ENCODE measurements at places on chromosomes 2 and 18.

- DNase-seq = no peak
Observed at GRCh38 chr18:47748093-47748796, 182.2 kb downstream of the SMAD2 start.

GRCh38 chr18:12059334-12060181, 34.1 kb upstream of the ANKRD62 start:
- no peak for DNase-seq

GRCh38 chr2:115290478-115290877, 848.0 kb downstream of the DPP10 start:
- DNase-seq = no peak

- no peak for DNase-seq
Observed at GRCh38 chr18:63146828-63147409, 172.7 kb downstream of the BCL2 start.

DNA sequence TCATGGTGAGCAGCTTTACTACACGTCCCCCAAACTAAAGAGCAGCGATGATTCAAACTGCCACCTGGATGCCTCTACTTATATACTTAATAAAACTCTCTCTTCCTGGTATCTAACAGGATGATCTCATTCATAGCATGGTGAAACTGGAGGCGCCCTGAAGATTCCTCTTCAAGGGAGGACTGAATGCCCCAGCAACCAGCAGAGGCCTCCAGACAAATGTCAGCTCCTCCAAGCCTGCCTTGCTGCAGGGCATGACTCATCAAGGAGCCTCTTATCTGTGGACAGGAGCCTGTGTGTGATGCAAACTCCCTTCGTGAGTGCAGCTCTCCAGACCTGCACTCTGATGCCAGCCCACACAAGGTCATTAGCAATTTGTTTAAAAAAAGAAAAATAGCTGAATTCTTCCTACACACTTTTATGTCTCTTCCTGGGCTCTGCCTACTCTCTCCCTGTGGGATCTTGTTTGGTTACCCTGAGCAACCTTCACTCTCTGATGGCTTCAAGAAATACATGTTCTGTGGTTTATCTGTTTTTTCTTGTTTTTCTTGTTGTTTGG, 30.2 kb downstream of the LONRF2 start:
- no peak for DNase-seq

- no peak for DNase-seq
Observed at GRCh38 chr2:187354661-187355060, 93.4 kb downstream of the CALCRL start.

- DNase-seq = no peak
Observed at GRCh38 chr2:20427931-20428526, 18.8 kb upstream of the RHOB start.

DNA sequence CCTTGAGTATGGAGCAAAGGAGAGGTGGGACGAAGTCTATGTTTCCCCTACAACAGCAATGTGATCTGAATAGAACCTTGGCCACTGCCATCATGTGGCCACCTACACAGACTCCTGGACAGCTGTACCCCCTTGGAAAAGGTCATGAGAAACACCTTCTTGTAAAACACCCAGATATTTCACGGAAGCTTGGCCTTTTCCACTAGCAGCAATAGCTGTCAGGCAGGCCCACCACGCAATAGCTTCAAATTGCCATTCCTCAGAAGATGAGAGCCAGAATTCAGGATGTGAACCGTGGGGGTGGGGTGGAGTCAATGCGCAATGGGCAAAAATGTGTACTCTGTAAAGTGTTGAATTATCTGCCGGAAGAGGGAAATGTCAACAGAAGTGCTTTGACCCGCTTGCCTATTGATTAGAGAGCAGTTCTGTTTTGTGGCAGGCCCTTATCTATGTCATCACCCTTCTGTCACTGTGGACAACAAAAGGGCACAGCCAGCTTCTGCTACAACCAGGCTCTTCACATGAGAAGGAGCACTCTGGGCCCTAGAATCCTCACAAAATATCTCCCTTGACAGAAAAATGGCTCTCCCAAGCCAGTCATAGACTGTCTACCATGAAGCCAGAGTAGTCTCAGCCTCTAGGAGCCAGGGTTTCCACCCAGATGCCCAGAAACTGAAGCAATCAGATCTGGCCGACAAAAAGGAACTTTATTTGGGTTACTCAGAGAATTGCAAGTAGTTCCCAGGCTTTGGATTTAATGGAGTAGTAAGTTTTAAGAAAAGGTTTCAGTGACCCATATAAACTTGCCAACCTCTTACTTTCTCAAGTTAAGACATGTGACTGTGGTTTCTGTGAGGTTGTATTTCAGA, 9.5 kb downstream of the INPP1 start:
- DNase-seq = no peak

- no peak for DNase-seq
Observed at GRCh38 chr2:117921520-117921919, 92.3 kb downstream of the CCDC93 start.

- DNase-seq = no peak
Observed at GRCh38 chr2:217108575-217109027, 248.7 kb upstream of the TNP1 start.

DNA sequence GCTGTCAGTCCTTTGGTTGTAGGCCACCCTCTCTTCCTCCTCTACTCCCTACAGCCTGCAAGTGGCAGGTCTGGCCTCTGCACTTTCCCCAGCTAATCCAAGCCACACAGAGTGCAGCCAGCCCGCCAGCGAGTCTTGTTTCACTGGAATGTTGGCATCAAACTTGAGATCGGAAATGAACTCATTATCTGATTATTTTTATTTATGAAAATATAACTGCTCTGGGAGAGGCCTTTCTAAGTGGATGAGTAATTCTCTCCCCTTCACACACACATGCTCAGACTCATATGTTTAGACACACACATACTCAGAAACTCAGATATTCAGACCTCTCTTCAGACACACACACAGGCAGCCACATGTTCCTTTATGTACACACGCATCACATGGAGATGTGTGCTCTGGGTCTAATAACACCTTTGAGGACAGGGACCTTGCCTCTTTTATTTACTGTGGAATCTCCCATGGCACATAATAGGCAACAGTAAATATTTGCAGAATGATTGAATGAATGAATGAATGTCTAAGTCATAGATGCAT, 151.3 kb downstream of the ZFP36L2 start:
- peak; percentile 71 for DNase-seq

GRCh38 chr2:88448248-88448647, 4.2 kb downstream of the FOXI3 start:
- no peak for DNase-seq

- no peak for DNase-seq
Observed at GRCh38 chr2:10847008-10847407, 34.4 kb upstream of the PDIA6 start.

DNA sequence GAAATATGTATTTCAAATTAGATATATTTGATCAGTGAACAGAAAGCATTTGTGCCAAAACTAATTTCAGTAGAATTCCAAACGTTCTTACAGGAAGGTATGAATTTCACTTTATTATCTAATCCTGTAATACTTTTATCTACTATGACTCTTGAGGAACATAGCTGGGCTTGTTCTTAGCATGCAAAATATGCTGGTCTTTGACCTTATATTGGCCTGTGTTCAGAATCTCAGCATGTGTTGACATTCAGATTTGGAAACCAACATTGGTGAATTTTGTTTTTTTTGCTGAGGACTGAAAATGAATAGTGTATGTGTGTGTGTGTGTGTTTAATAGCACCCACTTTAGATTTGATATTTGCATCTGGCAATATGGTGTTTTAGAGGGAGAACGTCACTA, 112.2 kb downstream of the MEIS1 start:
- DNase-seq = no peak

DNA sequence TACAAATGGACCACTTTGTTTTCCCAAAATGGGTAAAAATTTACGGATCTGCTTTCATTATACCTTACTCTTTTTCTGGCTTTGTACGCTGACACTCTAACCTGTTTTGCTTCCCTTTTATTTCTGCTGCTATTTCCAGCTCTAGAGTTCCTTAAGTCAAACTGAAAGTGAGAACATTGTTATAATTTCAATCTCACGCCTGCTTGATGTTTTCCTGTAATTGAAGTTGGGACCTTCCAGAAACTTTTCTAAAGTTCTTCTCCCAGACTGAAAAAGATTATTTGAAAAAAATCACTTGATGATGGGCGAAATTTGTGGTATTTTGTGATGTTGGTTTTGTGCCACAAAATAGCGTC, 1.8 kb downstream of the GLS start:
- DNase-seq = no peak

- DNase-seq = peak; percentile 75
Observed at GRCh38 chr2:157830696-157831570, 45.2 kb downstream of the ACVR1 start.

DNA sequence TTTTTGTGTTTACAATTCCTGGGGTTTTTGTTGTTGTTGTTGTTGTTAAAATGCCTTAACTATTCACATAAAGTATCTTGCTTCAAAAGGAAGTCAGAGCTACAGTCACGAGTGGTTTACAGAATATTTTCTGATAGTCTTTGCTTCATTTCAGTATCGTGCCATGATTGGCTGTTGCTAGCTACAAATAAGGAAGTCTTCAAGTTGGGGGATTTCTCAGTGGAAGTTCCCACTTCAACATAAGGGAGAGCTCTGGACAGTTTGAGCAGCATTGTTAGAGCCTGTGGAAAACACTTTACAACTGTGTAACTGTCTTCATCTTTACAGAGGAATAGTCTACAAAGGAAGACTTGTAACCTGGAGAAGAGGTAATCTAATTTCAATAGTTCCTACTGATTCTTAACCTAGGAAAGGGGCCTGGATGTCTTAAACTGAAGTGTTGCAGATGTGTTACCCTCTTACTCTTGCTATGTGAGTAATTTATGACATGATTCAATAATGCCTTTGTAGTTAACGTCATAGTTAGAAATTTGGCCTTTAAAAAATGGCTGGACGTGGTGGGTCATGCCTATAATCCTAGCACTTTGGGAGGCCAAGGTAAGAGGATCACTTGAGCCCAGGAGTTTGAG, 23.4 kb upstream of the TANK start:
- no peak for DNase-seq

DNA sequence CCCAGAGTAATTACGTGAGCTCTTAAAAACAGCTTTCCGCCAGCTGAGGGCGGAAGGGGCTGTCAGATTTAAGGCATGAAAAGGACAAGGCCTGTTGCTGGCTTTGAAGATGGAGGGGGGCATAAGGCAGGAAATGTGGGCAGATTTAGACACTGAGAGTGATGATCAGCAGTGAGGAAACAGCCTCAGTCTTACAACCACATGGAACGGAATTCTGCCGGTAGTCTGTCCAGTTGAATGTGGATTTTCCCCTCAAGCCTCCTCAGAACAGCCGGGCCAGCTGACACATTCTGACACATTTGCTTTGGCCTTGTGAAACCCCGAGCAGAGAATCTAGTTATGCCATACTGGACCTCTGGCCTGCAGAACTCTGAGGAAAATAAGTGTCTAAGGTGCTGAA, 16.6 kb downstream of the POLE4 start:
- no peak for DNase-seq

- DNase-seq = no peak
Observed at GRCh38 chr2:204335451-204336058, 209.7 kb upstream of the PARD3B start.

DNA sequence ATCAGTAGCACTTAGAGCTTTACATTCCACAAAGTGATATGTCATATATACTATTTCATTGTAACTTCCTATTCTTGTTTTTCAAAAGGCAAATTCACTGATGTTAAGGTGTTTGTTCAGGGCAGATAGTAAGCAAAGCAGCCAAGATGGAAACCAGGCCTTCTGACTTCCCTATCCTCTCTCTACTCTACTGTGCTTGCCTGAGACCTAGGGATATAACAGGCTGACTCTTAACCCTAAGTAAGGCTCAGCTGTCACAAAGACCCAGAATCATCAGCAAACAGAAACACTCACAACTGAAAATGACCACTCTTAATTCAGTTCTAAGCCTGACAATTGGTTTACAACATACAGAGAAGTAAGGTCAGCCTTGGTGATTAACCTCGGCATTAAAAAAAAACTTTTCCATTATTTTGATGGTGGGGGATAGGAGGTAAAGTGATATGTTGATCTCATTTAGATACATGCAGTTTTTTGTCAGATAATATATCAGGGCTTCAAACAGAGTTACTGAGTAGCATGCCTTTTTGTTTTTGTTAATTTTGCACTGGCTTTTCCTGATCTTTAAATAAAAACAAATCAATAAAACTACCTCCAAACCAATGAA, 95.4 kb upstream of the CHRNA1 start:
- DNase-seq = no peak

- DNase-seq = no peak
Observed at GRCh38 chr2:122525336-122525735, 769.9 kb downstream of the TSN start.

DNA sequence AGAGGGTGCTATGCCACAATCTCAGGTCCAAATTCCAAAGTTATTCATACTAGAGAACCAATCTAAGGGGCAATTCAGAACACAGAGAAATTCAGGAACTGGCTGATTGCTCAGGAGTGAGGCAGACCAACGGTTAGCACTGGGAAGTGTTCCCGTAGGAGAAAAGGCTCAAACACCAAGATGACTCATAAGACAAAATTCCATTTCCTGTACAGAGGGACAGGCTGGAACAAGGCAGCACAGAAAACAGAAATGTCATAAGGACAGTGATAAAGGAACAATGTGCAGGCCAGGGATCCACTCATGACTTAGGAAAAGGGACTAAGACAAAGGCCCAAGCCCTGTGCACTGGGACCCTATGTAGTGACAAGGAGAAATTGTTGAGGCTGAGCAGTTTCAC, 54.2 kb downstream of the PDE1A start:
- no peak for DNase-seq

DNA sequence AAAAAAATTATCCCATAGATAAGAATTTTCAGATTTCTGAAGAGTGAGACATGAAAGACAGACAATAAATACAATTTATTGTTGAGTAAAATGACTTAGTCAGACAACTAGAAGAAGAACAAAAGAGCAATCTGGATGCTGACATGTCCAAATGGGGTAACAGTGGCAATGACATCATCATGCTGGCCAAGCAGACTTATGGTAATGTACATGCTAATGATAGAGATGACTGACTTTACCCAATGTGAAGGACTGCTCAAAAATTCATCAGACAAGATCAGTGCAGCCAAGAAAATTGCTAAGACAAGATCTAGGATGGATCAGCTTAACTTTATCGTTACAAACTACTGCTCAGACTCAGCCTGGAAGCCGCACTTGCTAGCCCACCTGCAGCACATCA, 70.5 kb upstream of the SRD5A2 start:
- DNase-seq = no peak

GRCh38 chr2:234710587-234710986, 213.7 kb upstream of the ARL4C start:
- DNase-seq = no peak

DNA sequence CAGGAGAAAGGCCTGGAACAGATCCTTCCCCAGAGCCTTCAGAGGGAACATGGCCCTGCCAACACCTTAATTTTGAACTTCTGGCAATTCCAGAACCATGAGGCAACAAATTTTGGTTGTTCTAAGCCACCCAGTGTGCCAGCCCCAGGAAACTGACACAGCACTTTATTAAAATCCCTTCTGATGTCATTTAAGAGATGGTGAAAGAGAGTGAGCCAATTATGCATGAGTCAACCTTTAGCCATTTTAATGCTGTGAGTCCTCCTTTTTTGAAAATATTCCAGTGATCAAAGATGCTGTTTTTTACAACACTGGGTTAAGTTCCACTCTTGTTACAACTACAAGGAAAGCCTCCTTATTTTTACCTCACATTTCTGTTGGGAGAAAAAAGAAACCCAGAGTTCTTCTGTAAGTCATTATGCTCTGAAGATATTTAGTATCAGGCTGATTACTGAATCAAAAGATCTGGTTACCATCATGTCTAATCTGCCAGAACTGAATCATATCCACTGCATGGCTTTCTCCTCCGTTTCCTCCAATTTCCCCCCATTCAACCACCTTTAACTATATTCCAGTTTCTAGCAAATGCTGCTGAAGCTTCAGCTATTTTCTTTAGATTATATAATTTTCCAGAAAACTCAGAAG, 235.4 kb downstream of the TXNL1 start:
- DNase-seq = peak; percentile 73
